Fibroblast of gingiva (primary cell): ENCODE measurements at places on chromosomes 3 and 15.

GRCh38 chr15:25054943-25055342, 100.2 kb downstream of the SNRPN start:
- no peak for DNase-seq

GRCh38 chr3:95567346-95567745, 1247.0 kb upstream of the EPHA6 start:
- DNase-seq: no peak

- peak; percentile 83 for DNase-seq
Measured at GRCh38 chr15:90362936-90363212, 10.8 kb downstream of the ZNF774 start.

- no peak for DNase-seq
Measured at GRCh38 chr3:127987309-127987995, 64.8 kb upstream of the SEC61A1 start.

DNA sequence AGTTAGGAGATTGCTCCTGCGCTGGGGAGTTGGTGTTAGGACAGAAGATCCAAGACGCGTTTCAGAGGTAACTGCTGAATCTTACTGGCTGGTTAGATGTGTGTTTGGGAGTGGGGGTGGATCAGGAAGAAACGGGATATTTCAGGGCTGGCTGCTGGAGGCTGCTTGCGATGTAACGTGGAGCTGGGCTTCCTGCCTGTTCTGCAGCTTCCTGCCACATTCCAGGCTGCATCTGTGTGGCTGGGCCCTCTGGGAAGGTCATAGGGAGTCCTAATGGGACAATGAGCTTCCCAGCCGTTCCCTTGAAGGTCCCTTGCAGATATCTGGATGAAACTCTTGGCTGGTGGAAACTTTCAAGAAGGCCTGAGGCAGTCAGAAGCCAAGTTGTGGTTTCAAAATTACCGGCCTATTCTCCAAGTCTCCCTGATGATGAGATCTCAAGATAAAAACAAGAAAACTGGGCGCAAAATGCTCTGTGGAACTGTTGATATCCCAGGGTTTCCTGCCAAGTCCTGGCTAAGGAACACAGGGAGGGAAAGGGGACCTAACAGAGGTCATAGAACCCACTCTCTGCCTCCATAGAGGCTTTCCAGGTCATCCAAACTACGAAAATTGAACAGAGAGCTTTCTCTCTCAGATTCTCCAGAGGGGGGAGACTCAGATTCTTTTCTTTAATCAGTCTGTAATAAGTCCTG, 67.0 kb downstream of the NOX5 start:
- no peak for DNase-seq

DNA sequence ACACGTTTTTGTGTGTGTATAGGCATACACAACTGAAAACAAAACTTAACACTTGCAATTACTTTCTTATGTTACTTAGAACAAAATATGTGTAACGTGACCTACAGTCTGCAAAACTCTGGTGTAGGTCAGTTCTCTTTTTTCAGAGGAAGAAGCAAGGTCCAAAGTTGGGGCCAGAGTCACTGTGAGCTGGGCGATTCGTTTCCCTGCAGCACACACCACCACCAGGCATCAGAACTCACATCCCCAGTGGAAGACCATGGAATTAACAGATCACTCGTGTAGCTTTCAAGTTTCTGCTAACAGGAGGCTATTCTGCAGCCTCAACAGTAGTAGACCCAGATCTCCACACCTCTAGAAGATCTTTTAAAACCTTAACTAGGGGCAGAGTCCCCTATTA, 25.8 kb downstream of the ANP32A start:
- DNase-seq: no peak

- no peak for DNase-seq
Measured at GRCh38 chr3:20842002-20842401, 656.0 kb upstream of the SGO1 start.
